T-helper 17 cell (primary cell): ENCODE measurements at places on chromosomes 4 and X. TPM values are rescaled to one million over a fixed set of nuclear protein-coding genes. Genes with fewer than 3 reads are reported as not detected.

- peak; percentile 39 for DNase-seq
- peaks cover 7% of the 10 kb centered on the region for H3K36me3 ChIP-seq
- H3K27ac ChIP-seq = no peak overlapping the region
- H3K27me3 ChIP-seq = no peaks in the 10 kb centered on the region
- peaks cover 28% of the 10 kb centered on the region for H3K4me1 ChIP-seq
- H3K4me3 ChIP-seq = peak overlapping the region; percentile 93
Observed at GRCh38 chrX:149504226-149504914, 736 bp downstream of the IDS start.

DNA sequence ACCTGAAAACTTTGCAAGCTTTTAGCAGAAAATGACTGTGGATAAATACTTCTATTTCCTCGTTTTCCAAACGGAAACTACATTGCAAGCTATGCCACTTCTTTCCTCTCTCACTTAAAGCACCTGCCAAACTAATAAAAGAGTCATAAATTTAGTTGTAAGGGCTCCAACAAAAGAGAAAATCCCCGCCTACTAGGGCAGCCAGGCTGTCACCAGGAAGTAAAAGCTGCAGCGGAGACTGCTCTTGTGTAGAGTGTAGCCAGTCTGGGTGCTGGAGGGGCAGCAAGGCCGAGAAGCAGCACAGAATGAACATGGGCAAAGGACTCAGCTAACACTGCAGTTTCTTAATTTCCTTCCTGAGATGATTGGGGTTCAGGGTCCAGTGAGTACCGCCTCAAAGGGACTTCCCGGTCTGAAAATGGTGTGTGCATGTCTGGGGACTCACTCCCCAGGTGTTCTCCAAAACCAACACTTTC lies 89.3 kb upstream of the MAML3 start:
- H3K4me1 ChIP-seq = peaks cover 14% of the 10 kb centered on the region
- peaks cover 28% of the 10 kb centered on the region for H3K27me3 ChIP-seq
- no peaks in the 10 kb centered on the region for H3K36me3 ChIP-seq

DNA sequence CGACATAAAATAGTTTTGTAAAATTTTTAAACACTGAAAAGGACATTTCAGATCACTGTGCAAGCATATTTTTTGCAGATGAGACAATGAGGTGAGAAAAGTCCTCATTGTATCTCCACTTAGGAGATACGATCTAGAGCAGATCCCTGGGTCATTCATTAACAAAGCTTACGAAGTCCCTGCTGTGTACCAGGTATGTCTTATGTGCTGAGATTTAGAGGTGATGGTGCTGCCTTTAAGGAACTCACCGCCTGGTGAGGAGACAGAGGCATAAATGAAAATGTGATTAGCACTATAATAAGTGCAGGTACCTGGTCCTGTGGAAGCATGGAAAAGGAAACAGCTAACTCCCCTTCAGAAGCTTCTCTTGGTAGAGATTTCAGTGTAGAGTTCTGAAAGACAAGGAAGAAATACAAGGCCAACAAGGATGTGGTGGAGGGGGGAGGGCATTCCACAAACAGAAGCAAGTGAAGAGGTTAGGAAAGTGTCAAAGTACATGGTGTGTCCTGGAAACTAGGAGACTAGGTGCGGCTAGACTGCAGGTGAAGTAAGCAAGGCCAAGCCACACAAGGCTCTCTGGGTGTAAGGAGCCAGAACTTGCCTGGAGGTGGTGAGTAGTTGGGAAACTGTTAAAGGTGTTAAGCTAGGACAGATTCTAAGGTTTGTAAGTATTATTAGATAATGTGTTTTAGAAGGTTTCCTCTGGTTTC lies 1.5 kb upstream of the NDNF start:
- no peak overlapping the region for H3K27ac ChIP-seq
- H3K36me3 ChIP-seq = peaks cover 5% of the 10 kb centered on the region
- peaks cover 59% of the 10 kb centered on the region for H3K27me3 ChIP-seq
- DNase-seq = no peak

DNA sequence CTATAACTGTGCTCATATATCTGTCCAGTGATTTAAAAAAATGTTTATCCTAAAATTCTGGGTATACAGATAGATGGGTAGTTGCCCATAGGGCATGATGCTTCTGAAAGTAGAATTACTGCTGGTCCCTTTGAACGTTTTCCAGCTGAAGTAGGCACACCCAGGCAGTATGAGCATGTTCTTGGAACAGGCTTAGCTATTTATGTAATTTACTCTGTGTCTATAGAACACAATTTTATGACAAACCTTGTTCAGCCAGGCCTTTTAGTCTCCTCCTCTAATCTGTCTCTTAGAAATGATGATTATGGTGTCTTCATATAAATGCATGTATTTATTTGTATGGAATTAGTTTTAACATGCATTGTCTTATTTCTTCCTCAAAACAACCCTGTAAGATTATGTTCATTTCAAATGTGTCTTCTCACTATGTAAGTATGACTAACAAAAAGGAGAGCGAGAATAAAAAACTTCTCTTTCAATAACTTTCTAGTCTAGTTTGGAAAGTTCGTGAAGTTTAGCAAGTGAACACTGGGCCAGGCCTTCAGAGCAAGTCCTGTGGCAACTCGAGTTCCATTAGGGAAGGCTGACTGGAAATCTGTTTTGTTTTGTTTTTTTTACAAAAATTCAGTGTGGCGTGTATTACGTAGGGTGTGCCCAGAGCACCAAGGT lies 142.0 kb downstream of the AFF1 start:
- no peak for DNase-seq
- no peaks in the 10 kb centered on the region for H3K27me3 ChIP-seq
- peak overlapping the region; percentile 83 for H3K27ac ChIP-seq
- no peak overlapping the region for H3K4me3 ChIP-seq

DNA sequence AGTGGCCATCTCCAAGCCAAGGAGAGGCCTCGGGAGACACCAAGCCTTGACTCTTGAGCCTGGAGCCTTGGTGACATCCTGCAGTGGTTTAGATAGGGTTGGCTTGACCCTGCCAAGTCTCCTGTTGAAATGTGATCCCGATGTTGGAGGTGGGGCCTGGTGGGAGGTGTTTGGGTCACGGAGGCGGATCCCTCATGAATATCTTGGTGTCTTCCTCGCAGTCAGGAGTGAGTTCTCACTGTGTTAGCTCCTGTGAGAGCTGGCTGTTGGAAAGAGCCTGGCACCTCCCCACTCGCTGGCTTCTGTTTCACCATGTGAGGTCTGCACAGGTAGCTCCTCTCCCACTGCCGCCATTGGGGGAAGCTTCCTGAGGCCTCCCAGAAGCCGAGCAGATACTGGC lies 38.8 kb downstream of the ADRA2C start:
- no peak for DNase-seq
- no peak overlapping the region for H3K4me3 ChIP-seq
- peaks cover 2% of the 10 kb centered on the region for H3K4me1 ChIP-seq
- no peaks in the 10 kb centered on the region for H3K36me3 ChIP-seq
- H3K27me3 ChIP-seq = peaks cover 30% of the 10 kb centered on the region

DNA sequence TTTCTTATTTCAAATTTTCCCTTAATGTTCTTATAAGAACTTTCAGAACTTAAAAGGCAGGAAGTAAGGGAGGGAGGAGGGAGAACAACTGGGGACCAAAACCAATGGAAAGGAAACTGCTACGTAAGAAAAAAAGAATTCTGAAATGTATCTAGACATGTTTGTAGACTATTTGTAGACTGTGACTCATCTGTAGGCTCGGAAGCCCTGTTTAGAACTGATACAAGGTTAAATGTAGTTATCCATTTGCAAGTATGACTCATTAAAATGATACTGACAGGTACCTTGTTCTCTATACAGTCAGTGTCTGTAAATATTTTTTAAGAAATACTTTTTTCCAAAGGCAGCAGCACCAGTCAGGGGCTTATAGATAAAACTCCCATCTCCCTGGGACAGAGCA lies 202.0 kb downstream of the DHX15 start:
- DNase-seq = no peak
- H3K27me3 ChIP-seq = no peaks in the 10 kb centered on the region
- H3K36me3 ChIP-seq = no peaks in the 10 kb centered on the region
- H3K4me1 ChIP-seq = no peaks in the 10 kb centered on the region

DNA sequence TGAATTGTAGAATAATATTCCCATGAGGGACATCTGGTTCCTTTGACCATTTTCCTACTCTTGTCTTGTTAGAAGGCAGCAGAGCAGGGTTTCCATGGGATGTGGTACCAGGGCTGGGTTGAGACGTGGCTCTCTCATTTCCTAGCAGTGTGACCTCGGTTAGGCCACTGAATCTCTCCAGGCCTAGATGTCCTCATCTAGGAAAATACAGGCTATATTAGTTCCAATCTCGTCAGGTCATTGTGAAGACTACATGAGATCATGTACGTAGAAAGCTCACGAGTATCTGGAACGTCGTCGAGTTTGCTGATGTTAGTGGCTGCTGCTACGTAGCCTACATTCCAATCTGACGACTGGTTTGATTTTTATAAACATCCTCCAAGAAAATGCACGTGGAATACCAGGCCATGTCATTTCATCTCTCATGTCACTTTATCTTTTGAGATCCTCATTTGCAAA lies 278.2 kb upstream of the GATB start:
- DNase-seq = no peak
- no peak overlapping the region for H3K4me3 ChIP-seq
- no peaks in the 10 kb centered on the region for H3K4me1 ChIP-seq

DNA sequence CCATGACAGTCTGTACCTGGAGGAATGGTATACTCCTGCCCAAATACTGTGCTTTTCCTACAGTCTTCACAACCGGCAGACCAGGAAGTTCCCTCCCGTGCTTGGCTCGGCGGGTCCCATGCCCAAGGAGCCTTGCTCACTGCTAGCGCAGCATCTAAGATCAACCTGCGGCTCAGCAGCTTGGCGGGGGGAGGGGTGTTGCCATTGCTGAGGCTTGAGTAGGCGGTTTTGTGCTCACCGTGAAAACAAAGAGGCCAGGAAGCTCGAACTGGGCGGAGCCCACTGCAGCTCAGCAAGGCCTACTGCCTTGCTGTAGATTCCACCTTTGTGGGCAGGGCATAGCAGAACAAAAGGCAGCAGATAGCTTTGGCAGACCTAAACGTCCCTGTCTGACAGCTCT lies 152.7 kb downstream of the TEX11 start:
- peaks cover 6% of the 10 kb centered on the region for H3K36me3 ChIP-seq
- H3K27ac ChIP-seq = peak overlapping the region; percentile 60
- peaks cover 4% of the 10 kb centered on the region for H3K4me1 ChIP-seq
- no peaks in the 10 kb centered on the region for H3K27me3 ChIP-seq
- H3K4me3 ChIP-seq = peak overlapping the region; percentile 81

DNA sequence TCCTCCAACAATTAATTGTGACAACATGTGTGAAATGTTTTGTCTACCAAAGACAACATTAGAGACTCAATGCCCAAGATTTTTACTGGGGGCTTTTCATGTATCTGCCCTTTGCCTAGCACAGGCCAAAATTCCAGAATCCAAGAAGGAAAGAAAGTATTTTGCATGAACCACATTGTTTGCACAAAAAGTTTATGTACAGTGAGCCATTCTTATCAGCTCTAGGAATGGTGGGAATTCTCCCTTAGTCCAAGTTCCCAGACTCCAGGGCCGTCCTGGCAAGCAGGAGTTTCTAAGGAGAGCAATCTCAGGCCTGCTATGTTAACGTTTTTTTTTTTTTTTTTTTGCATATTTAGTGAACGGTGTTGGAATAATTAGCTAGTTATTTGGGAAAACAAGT lies 21.6 kb downstream of the GPRASP1 start:
- H3K4me1 ChIP-seq = peaks cover 3% of the 10 kb centered on the region
- H3K36me3 ChIP-seq = peaks cover 5% of the 10 kb centered on the region
- DNase-seq = no peak
- no peak overlapping the region for H3K4me3 ChIP-seq

The NUDT11 gene
- total RNA-seq = 0.57 TPM

The C1QTNF7 gene
- total RNA-seq = not detected
